Occipital lobe (tissue), 3 donors: ENCODE measurements at places on chromosomes 6 and 20.

GRCh38 chr6:3350252-3350796 is 91.6 kb downstream of the PSMG4 start:
- DNase-seq: no peak

- DNase-seq: no peak
Measured at GRCh38 chr6:56364827-56365339, 117.5 kb upstream of the COL21A1 start.

DNA sequence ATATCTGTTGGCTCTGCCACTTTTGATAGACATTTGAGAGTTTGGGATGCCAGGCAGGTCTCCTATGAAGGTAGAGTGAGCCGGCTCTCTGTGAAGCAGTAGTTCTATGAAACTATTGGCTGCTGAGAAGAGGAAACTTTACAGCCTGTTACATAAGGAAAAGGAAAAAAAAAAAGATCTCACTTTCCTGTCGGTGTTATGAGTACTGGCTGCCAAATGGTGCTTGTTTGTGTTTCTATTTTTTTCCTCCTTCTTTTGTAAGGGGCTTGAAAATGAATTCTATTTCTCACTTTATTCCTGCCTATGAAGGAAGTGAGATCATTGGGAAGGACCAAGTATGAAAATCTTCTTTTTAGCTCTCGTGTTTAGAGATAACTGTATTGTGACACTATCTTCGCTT is 73.1 kb upstream of the CLDN20 start:
- DNase-seq: no peak

- no peak for DNase-seq
Measured at GRCh38 chr6:37005061-37005810, at the start of gene FGD2. FGD2 (plus strand) TSS chr6:37005655; CDS start chr6:37005818, 163 bp downstream.

- DNase-seq: no peak
Measured at GRCh38 chr20:44495802-44496481, 20.3 kb downstream of the TTPAL start.

GRCh38 chr20:19269737-19270340 is 57.4 kb downstream of the SLC24A3 start:
- no peak for DNase-seq

- DNase-seq: no peak
Measured at GRCh38 chr6:11535801-11536230, 1.7 kb upstream of the TMEM170B start.

GRCh38 chr6:113146878-113147277 is 710.3 kb upstream of the MARCKS start:
- DNase-seq: no peak

DNA sequence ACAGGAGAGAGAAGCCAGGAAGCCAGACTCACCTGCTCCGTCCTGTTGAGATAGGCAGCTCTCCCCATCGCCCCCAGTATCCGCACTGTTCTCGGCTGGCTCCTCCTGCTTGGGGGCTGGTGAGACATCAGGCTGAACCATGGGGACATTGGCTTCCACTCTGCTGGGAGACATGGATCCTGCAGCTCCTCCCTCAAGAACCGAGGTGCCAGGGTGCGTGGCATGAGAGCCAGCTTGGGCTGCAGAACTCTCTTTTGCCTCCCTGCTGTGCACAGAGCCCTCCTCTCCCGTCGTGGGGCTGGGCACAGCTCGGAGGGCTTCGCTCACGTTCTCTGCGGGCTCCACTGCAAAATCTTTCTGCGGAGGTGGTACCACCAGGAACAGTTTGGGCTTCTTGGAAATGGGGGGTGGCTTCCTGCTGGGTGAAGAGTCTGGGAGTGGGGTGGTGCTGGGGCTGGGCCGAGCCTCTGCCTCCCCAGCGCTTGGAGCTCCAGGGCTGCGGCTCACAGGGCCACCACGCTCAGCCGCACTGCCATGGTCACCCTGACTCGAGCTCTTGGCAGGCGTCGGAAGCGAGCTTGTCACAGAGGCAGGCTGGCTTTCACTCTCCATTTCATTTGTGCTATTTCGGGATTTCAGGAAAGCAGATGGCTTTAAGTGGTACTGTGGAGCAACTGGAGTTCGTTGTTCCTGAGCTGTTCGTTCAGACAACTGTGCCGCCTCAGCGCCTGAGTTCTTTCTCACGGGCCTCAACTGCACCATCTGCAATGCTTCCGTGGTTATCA is 26.5 kb downstream of the HEBP2 start:
- peak; percentile 73 for DNase-seq

- no peak for DNase-seq
Measured at GRCh38 chr20:49171909-49172308, 16.2 kb downstream of the STAU1 start.

- DNase-seq: no peak
Measured at GRCh38 chr6:111592726-111593511, 12.8 kb downstream of the TRAF3IP2 start.

GRCh38 chr20:50565383-50565782 is 55.2 kb downstream of the PTPN1 start:
- DNase-seq: no peak
